Urinary bladder (tissue), 4 donors: ENCODE measurements at places on chromosomes 1 and 21. TPM values are rescaled to one million over a fixed set of nuclear protein-coding genes. Genes with fewer than 3 reads are reported as not detected.

The MEX3A gene
- 0.76 TPM for polyA plus RNA-seq

GRCh38 chr1:42450061-42450460 lies 5.8 kb downstream of the ZMYND12 start:
- no peak for DNase-seq

- DNase-seq, result no peak
These were observed 18.0 kb upstream of the ARHGEF16 start for GRCh38 chr1:3436451-3436850.

The HMCN1 gene
- 2.5 TPM for polyA plus RNA-seq

DNA sequence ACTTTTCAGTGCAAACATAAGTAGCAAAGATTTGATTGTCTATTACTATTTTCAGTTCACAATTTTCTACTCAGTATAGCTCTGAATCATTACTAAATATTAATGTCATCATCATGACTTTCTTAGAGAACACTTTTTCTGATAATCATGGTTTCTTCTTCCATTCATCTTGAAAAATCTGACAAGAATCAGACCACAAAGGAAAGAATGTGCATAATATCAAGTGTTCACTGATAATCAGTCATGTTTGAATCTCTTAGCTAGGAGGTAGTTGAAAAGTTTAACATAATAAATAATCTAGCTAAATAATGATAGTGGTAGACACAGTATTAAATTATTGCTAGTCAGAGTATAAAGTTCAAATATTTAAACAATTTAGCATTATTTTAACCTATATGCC lies 133.2 kb downstream of the BRINP3 start:
- DNase-seq, result no peak

The AMIGO1 gene
- polyA plus RNA-seq, result 6.4 TPM

The RPTN gene
- polyA plus RNA-seq, result not detected
